Aorta (tissue), 5 donors: ENCODE measurements at places on chromosomes 1 and 21.

- DNase-seq: no peak
Measured at GRCh38 chr1:10932088-10932487, 80.4 kb upstream of the TARDBP start.

DNA sequence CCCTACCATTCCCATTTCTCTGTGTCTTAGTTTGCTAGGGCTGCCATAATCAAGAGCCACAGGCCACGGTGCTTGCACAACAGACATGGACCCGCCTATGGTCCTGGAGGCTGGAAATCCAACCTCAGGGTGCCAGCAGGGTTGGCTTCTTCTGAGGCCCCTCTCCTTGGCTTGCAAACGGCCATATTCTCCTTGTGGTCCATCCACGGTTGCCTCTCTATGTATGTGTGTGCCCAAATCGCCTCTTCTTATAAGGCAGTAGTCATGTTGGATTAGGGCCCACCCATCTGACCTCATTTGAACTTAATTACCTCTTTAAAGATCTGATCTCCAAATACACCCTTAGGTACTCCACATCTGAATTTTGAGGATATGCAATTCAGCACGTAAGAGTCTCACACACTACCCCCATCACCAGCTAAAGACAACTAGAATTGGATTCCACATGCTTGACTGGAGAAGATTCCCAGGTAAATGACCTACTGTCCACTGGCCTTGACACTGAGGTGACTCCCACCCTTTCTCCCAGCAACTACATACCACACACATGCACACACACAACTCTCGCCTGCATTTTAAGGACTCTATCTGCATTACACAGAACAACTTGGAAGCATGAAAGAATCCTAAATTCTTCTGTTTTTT lies 28.3 kb upstream of the TMEM51 start:
- DNase-seq: no peak

DNA sequence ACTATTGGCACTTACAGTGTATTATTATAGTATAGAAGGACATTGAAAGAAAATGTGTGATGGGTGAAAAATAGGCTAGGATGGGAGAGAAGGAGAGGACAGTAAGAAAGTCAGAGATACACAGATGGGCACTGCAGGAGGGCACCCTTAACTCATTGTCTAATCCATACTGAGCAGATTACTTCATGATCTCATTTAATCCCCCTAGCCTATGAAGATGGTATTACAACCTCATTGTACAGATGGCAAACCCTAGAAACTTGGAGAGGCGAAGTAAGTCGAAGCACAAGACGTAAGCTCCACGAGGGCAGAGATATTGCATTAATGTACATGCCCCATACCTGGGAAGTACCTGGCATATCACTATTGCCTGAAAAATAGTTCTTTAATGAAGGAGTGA lies 346.9 kb upstream of the DAB1 start:
- DNase-seq: no peak

GRCh38 chr1:150927624-150928023 lies 1.5 kb downstream of the SETDB1 start:
- no peak for DNase-seq

- no peak for DNase-seq
Measured at GRCh38 chr1:229554886-229555621, 3.5 kb downstream of the ABCB10 start.

DNA sequence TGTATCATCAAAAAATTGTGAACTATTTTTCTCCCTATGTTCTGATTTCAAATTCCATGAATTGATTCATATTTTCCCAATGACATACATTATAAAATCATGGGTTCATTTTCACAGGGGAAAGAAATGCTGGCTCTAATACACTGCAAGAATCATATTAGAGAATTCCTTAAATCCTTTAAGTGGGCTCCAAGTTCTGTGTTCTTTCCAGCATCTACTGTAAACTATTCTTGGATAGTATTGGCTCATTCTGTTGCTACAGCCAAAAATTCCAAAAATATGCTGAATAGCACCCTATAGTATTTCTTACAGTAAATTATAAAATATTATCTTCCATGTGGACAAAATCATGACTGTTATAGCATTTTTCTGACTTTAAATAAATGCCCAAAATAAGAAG lies 19.0 kb upstream of the C1orf105 start:
- no peak for DNase-seq

DNA sequence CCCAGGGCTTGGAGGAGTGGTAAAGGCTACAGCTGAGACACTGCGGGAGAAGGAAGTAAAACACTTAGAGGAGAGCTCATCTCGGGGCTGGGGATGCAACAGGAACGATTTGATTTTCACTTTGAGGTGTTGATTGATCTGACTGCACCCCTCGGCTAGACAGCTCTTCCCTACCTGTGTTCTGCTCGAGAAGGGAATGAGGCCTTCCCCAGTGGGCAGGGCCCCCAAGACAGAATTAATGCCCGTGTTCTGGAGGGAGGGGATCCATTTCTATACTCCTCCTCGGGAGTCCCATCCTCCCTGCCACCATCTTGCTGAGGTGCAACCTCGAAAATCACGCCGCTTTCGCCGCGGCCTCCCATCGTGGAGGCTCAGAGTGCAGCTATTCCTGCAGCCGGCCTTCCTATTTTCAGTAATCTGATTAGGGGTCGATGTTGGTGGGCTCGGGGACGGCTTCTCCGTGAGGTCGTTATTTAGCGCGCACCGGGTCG lies 2.4 kb downstream of the ATP2B4 start:
- no peak for DNase-seq

GRCh38 chr1:77680173-77680572 lies 2.3 kb downstream of the ZZZ3 start:
- DNase-seq: no peak

DNA sequence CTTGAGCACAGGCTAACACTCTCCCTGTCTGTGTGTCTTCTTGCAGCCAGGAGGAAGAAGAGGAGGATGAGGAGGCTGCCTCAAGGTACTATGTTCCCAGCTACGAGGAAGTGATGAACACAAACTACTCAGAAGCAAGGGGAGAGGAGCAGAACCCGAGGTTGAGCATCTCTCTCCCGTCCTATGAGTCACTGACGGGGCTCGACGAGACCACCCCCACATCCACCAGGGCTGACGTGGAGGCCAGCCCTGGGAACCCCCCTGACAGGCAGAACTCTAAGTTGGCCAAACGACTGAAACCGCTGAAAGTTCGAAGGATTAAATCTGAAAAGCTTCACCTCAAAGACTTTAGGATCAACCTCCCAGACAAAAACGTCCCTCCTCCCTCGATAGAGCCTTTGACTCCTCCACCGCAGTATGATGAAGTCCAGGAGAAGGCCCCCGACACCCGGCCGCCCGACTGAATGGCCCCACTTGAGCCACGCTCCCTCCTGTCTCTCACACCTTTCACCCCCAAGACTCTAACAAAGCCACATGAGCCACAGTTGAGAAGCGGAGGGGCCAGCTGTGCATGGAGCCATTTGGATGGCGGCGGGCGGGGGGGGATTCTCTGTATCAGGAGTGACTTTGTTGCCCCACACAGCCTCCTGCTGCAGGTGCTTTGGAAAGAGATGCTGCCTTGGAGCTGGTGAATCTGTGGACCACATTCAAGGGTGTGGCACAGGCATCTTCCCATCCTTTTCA lies 27.6 kb upstream of the FHAD1 start:
- no peak for DNase-seq

DNA sequence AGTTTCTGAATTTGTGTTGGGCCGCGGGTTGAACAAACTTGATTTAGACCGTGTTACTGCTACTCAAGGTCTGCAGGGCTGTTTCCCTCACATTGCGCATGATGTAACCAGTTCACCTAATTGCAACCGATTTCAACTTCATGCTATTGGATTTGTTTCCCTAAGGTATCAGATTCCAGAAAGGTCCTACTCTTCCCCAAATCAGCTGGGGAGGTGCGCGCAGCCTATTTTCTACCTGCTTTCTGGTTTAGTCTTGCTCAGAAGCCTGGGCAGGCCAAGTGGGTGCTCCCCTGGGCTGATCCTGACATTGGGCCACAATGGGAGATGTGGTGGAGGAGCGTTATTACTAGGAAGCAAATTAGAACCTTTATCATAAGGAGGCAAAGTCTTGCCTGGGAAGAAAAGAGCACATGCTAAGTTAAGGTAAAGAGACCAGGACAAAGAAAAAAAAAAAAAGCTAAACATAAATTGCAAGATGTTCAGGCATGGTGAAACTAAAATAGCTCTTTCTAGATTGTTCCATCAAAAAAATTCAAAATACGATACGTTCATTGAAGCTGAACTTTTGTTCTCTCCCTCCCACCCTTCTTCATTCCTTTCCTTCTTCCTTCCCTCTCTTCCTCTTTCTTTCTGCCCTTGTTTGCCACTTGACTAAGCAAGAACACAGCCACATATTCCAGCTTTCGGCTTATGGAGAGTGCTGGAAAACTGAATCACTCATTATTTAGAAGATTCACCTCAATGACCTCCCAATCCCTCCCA lies 28.8 kb upstream of the TARBP1 start:
- DNase-seq: no peak

DNA sequence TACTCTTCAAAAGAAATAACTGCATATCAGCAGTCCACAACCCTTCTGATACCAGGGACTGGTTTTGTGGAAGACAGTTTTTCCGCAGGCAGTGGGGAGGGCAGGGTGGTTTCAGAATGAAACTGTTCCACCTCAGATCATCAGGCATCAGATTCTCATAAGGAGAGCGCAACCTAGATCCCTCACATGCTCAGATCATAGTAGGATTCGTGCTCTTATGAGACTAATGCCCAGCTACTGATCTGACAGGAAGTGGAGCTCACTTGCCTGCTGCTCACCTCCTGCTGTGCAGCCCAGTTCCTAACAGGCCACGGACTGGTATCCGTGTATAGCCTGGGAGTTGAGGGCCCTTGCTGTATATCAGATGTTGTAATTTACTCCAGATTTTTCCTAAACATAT lies 11.5 kb downstream of the RO60 start:
- no peak for DNase-seq

DNA sequence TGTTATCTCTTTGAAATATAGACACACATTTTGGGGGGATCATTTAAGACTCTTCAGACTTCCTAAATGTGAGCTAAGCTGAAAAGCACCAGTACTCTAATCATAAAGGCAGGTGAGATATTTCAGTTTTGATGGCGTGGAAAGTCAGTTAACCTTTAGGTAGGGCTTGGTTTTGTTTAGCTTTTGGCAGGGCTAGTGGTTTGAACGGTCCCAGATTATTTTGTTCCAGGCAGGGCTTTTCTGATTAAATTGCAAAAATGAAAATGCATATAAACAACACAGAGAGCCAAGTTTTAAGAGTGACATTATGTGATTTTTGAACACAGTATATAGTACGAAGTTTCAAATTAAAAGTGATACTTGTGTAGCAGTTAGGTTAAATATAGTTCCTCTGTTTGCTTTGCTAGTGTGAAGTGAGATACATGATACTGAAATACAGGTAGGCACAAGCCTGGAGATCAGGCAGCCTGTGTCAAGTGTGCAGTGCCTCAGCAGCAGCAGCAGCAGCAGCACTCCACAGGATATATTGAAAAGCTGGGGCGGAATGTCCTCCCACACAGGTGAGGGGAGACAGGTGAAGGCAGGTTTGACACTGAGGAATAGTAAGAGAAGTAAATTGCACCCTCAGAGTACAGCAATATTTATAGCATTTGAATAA lies 47.4 kb downstream of the CAMTA1 start:
- no peak for DNase-seq

- DNase-seq: no peak
Measured at GRCh38 chr1:29332204-29332603, 95.9 kb downstream of the PTPRU start.

- no peak for DNase-seq
Measured at GRCh38 chr1:234600418-234601281, 9.3 kb downstream of the IRF2BP2 start.

GRCh38 chr1:6825828-6826227 lies 40.6 kb downstream of the CAMTA1 start:
- no peak for DNase-seq

DNA sequence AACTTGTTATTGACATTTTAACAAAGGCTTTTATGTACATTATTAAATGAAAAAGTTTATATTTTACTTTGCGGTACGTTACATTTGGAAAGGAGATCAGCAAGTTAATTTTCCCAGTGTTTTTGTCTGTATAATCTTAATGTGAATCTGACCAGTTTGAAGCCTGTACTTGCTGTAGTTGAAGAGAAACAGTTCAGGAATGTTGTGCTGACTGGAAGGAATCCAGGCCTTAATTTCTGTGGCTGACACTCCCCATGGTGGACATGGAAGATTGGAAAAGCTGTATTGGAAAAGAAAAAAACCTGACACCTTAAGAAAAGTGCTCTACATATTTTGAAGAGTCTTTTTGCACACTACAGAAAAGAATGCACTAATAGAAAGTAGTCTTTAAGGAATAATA lies 15.5 kb downstream of the LEPR start:
- DNase-seq: no peak

- DNase-seq: no peak
Measured at GRCh38 chr21:45288441-45288841, 746 bp upstream of the POFUT2 start.

- DNase-seq: no peak
Measured at GRCh38 chr1:35439626-35440025, 117.6 kb downstream of the KIAA0319L start.

DNA sequence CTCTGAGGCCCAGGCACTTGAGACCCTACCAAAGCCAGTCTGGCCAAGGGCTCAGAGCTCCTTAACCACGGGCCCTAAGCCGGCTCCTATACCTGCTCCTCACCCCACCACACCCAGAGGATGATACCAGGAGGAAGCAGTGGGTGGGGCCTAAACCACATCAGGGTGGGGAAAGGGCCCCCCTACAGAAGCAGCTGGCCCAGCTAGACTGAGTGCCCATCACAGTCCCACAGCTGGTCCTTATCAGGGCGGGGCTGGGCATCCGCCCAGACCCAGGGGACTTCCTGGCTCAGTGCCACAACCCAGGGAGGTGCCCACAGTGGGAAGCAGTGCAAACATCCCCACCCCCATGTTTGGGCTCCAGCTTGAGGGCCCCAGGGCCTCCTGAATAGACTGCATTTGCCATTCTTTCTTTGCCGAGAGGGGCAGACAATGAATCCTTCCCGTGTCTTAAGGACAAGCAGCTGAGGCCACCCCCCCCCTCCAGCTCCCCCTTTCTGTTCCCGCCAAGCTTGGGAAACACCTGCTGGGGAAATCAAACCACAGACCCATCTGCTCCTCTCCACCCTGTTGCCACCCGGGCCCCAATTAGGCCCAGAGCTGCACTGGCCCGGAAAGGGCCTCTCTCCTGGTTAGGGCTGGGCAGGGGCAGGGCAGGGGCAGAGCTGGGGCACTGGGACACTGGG lies 6.2 kb downstream of the E2F2 start:
- DNase-seq: no peak

- no peak for DNase-seq
Measured at GRCh38 chr21:33021667-33022066, 4.1 kb upstream of the OLIG2 start.

- no peak for DNase-seq
Measured at GRCh38 chr1:111474106-111474505, 322 bp downstream of the C1orf162 start.

DNA sequence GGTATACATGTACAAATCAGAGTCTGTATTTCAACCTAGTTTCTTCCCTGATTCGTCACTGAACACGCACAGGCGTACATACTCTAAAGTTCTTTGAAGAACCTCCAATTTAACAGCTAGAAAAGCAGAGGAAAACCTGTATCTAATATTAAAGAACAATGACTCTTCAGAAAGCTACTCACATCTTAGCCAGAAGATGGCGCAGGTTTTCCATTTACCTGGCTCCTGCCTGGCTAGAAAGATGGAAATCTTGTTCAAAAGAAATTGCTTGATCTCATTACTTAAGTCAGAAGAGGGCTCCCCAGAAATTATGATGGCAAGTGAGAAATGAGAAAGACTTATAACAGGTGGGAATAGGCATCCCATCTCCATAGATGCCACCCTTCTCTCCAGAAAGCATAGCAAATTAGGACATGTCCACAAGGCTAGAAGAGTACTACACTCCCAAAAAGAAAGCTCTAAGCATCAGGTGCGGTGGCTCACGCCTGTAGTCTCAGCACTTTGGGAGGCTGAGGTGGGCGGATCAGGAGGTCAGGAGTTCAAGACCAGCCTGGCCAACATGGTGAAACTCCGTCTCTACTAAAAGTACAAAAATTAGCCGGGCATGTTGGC lies 19.0 kb upstream of the L1TD1 start:
- DNase-seq: no peak
